ENCODE measurements at places on chromosomes 1 and 21.

- no peak for DNase-seq
Observed at GRCh38 chr1:175597969-175598765, 145.2 kb downstream of the TNR start.

- DNase-seq: peak; percentile 34
Observed at GRCh38 chr1:34597877-34598514, 156.9 kb upstream of the GJB5 start.

DNA sequence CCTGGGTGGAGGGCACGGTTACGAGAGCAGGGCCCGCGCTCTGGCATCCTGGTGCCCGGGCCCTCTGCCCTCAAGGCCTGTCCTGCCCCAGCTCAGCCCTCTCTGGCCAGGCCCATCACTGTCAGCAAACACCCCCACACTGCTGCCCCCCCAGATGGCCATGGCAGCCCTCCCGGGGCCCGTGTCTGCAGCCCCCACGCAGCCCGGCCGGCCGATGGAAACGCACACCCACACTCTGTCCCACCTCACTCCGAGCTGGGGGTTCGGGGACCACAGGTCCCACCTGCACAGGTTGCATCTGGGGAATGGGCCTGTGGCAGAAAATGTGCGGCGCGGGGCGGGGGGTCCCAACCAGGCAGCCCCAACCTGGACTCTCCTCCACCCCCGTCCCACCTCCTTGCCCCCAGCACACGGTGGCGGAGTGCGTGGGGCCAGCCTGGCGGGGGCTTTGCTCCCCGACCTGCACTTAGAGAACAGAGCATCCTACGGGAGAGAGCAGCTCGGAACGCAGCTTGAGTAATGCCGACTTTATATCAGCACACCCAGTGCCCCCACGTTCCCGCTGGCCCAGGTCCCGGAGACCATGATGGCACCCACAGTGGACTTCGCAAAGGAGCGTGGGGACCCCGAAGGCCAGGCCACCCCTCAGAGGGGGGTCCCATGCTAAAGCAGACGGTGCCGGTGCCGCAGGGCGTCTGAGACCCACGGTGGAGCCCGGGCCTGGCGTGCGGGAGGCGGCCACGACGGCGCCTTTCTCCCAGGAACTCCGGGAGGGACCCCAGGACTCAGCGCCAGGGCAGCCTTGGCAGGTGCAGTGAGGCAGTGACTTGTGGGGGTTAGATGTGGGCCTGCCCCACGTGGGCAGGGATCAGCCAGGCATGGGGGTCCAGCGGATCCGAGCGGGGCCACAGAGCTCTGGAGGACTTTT lies 7.5 kb upstream of the RNF223 start:
- no peak for DNase-seq

DNA sequence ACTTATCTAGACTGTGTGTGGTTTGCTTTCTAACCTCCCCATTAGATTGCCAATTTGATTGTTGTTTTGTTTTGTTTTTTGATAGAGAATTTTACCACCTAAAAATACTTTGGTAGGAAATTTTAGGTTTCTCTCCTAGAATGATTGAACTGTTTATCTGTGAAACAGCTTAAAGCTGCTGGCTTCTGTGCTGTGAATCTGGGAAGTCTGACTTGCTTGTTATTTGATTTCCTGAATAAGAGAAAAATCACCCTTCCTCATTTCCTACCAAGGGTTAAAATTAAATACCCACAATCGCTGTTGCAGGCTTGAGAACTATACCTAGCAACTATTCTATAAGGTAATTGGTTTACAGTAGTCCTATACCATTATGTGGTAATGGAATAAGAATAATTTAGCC lies 198.9 kb upstream of the CACYBP start:
- DNase-seq: no peak

DNA sequence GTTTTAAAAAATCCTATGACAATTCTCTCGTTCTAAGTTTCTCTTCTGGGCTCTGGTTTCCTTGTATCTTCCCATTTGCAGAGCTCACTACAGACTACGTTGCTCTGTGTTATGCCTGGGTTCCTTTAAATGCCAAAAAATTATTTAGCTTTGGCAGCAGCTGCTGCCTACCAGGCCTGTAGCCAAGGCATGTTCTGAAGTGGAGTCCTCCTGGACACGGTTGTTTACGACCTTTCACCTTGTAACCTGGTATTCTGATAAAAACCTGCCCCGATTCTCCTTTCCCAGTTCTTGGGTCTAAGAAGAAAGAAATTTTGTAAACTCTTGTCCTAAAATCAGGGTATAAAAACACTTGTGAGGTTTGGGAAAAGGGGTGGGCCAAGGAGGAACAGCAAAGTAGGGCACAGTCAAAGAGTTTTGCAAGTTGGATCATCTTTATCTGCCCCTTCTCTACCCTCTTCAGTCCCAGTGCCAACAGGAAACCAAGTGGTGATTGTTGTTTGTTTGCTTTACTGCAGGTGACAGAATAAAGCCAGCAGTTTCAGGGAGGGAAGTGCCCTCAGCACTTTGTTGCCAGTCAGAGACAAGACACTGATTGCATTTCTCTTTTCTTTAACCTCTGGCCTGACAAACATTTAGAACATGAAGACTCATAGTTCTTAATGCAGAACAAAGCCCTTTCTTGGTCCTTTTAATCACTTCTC lies 3.1 kb upstream of the TXNIP start:
- peak; percentile 50 for DNase-seq

- DNase-seq: no peak
Observed at GRCh38 chr1:91919962-91920361, 29.2 kb upstream of the BRDT start.
